ENCODE measurements at places on chromosomes 5 and 9.

DNA sequence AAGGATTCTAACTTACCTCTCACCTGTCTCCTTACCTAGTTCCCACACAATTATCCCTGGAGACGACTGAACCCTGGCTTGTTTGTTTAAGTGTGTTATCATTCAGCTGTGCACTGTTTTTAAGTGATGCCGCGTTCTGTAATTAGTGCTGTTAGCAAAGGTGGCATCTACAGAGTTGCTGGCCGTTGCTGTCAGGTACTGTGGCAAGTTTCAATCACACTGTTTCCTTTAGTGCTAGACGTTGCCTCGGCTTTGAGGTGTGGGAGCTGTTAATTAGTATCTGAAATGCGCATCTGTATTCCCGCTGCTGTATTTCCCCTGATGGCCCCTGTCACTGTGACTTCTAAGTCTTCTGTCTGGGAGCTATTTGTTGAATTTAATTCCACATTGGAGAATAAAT lies 193.8 kb upstream of the GAS1 start:
- no peak for DNase-seq

GRCh38 chr5:169602535-169602934 lies 19.0 kb downstream of the SPDL1 start:
- DNase-seq = no peak

DNA sequence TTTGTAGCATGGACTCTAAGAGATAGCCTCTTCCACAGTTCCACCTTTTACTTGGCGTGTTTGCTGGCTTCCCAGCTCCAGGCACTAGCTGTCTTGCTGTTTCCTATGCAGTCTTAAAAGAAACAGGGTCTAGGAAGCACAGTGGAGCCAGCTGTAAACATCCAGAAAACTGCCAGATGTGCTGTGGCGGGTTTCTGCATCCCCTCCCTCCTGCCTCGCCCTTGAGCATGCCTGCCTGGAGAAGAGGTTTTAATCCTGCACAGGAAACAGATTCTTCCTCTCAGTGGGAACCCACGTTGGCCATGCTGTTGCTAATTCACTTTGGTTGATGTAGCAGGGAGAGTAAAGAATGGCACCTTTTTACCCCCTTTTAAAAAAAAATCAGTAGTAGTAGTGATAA lies 121.3 kb downstream of the RPS23 start:
- DNase-seq = no peak

- no peak for DNase-seq
Measured at GRCh38 chr9:121610638-121610953, 40.8 kb upstream of the DAB2IP start.

- no peak for DNase-seq
Measured at GRCh38 chr9:92652461-92652860, 17.5 kb downstream of the IPPK start.

GRCh38 chr9:133135146-133135745 lies 14.2 kb upstream of the RALGDS start:
- DNase-seq = no peak

- no peak for DNase-seq
Measured at GRCh38 chr9:118482306-118482705, 778.1 kb downstream of the TLR4 start.

DNA sequence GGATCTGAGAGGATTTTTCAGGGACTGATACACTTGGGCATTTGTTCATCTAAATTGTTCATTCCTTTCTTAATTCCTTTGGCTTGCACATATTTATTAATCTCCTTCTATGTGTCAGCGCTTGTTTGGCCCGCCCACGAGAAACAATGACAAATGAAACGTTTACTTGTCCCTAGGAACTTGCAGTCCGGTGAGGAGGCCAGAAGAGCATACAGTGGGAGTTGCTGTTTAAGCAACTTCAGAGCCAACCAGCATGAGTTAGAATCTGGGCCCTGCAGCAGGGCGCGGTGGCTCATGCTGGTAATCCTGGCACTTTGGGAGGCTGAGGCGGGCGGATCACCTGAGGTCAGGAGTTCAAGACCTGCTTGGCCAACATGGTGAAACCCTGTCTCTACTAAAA lies 18.8 kb downstream of the FBXL7 start:
- no peak for DNase-seq

- DNase-seq = no peak
Measured at GRCh38 chr9:27534131-27534530, 4.5 kb upstream of the MOB3B start.

GRCh38 chr5:126403876-126404275 lies 19.3 kb upstream of the GRAMD2B start:
- no peak for DNase-seq

DNA sequence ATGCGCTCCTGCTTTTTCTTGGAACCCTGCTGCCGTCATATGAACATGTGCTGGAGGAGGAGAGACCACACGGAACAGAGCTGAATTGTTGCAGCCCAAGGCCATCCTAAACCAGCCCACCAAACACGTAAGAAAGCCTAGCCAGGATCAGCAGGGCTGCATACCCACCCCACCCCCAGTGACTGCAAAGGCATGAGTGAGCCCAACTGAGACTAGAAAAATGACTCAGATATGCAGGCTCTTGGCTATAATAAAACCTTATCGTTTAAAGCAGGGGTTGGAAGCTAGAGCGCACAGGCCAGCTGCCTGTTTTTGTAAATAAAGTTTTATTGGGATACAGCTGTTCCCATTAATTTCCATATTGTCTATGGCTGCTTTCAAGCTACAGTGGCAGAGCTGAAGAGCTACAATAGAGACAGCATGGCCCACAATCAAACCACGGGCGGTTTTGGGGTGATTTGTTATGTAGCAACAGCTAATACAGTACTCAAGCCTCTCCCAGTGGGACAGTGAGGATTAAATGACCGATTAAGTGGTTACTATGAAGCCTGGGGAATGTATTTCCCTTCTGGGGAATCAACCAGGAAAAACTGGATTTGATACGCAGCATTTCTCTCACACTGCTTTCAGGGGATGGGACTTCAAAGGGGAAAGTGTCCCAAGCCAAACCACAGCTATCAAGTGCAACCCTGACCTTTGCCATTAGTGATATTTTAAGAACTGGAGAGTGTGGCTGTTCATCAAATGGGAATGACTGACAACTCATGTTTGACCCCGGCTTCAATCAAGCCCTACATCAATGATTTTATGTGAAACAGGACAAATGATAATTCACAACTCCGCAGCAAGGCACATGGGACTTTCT lies 6.3 kb downstream of the SHB start:
- DNase-seq = peak; percentile 31

GRCh38 chr9:122346478-122347347 lies 24.1 kb upstream of the PTGS1 start:
- DNase-seq = no peak

DNA sequence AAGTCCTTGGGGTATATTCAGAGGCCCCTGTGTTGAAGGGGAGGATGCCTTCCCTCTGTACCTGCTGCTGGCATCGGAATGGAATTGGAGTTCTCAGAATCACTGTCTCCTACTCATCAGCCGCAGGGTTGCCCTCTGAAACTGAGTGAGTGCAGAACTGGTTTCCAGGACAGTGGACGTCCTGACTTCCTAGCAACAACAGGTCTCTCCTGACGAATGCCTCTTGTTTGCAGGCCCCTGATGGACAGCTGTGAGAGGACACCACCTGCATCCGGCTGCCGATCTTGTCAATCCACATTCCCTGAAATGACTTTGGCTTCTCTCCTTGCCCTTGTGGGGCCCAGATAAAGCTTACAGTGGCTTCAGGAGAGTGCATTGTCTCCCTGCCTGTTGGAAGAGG lies 274.5 kb downstream of the NSG2 start:
- no peak for DNase-seq

DNA sequence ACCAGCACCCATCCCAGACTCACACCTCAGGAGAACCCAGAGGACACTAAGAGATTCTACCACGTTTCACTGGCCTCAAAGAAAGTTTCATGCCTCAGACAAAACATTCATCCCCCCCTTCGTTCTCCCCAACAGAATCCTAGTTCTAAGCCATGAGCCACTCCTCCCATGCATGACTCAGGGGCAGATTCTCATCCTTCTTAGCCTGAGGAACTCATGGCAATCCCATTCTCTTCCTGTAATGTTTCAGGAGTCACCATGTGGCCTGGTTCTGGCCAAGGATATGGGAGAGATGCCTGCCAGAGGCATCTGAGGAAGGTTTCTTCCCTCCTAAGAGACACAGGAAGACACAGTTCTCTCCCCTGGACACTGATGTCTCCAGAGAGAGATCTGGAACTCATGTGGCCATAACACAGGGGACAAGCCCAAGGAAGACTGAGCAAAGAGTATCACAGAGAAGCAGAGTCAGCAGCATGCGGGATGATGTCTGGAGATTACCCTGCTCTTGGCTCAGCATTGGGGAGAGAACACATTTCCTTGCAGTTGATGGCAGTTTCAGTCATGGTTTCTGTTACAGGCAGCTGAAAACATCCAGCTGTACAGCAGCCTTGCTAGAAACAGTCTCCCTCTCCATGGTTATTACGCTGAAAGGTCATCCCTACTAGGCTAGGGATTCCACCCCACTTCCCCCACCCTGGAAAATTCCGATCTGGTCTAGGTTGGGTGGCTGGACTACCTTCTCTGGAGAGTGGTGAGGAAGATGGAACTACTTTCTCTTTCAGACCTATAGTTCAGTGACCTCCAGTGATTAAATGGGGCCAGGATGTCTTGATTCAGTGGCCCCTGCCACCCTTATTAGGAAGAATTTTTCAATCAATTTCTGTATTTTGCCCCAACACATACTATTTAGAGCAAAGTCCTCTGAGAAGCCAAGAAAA lies 115.4 kb downstream of the ZNF608 start:
- DNase-seq = no peak

DNA sequence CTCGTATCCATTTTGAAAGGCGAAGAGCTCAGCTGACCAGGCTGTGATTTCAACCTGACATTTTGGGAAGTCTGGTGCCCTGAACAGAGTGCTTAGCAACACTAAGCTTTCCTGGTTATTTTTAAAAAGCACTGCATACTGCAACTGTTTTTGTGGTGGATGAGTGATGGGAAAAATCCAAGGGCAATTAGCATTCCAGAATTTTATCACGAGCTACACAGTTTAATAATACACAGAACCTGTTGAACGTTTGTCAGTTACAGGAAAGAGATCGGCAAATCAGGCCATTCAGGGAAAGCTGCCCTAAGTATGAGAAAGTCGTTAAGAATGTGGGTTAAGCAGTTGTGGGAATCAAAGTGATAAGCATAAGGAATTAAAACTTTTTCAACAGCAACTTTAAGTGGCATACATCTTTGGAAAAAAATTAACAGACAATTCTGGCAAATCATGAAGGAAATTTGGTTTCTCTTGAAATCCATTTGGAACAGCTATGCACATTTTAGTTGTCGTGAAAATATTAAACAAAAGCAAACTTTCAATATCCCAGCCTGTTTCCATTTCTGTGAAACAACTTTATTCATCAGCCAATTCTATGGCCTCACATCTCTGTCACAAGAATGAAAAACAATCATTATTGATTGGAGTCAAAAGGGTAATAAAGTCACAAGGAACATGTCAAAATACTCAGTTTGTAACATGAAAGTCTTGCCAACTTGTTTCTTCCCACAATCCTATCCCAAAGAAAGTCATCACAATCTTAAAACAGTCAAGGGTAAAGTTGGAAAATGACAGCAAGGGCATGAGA lies 25.7 kb downstream of the PUM3 start:
- DNase-seq = no peak

DNA sequence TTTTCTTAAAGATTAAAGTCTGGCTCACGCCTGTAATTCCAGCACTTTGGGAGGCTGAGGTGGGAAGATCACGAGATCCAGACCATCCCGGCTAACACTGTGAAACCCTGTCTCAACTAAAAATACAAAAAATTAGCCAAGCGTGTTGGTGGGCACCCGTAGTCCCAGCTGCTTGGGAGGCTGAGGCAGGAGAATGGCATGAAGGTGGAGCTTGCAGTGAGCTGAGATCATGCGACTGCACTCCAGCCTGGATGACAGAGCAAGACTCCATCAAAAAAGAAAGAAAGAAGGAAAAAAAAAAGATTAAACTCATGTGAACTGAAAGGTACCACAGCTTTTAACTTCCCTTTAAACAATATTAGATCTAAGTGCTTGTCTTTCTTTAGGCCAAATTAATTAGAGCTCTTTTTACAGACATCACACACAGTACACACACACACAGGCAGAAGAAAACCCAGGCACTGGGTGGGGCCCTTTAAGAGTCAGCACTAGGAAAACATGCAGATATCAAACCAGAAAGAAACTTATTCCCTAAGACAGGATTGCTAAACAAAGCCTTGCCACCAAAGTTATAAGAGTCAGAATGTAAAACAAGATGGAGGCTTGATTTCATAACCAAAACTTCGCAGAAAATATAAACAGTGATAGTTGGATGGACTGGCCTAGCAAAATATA lies 29.3 kb upstream of the UHRF2 start:
- no peak for DNase-seq

GRCh38 chr5:146862641-146863040 lies 15.9 kb downstream of the PPP2R2B start:
- no peak for DNase-seq

GRCh38 chr5:65828022-65828896 lies 98.1 kb upstream of the ERBIN start:
- DNase-seq = no peak

- no peak for DNase-seq
Measured at GRCh38 chr9:70395652-70396051, 18.8 kb downstream of the KLF9 start.

GRCh38 chr5:35012796-35013195 lies 35.0 kb downstream of the AGXT2 start:
- peak; percentile 50 for DNase-seq

- DNase-seq = no peak
Measured at GRCh38 chr9:127767909-127768331, 10.5 kb downstream of the SH2D3C start.

- no peak for DNase-seq
Measured at GRCh38 chr5:57346328-57346727, 136.3 kb downstream of the ACTBL2 start.

- DNase-seq = no peak
Measured at GRCh38 chr9:136671646-136672430, 9.1 kb downstream of the EGFL7 start.

DNA sequence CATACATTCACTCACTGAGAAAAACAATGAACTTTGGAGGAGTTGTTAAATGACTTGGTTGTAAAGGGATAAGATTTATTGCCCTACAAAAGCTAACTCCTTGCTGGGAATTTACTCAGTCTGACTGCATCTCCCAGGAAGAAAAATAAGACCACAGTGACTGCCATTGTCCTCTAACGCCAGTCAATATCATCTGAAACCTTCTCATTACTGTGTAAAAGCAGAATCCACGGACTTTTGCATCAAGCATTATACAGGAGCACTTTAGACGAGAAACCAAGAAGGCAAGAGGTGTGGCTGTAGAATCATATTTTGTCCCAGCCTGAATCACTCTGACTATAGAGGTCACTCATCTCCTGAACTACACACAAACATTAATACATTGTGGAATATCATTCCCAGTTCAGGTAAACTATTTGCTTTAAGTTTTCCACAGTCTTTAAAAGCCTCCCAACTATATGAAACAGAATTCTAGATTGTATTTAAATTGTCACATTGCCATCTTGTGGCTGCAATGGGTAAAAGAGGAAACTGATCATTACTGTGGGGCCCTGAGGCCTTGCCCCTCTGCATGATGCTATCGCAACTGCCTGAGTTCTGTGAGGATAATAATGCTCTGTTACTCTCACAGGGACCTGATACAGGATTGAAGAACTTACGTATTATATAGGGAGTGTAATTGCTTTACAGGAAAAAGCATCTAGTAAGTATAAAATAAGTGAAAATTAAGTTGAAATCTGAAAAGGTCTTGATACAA lies 142.9 kb downstream of the SLCO4C1 start:
- DNase-seq = no peak

GRCh38 chr5:158876263-158876942 lies 223.3 kb downstream of the EBF1 start:
- no peak for DNase-seq

Data from NCI-H2107 (cell line).